ENCODE measurements at places on chromosomes 4 and X.

- no peak for DNase-seq
These were observed 1.3 kb upstream of the CITED1 start for GRCh38 chrX:72306851-72307645.

GRCh38 chrX:2614911-2615310 is 76.2 kb upstream of the CD99 start:
- no peak for DNase-seq

DNA sequence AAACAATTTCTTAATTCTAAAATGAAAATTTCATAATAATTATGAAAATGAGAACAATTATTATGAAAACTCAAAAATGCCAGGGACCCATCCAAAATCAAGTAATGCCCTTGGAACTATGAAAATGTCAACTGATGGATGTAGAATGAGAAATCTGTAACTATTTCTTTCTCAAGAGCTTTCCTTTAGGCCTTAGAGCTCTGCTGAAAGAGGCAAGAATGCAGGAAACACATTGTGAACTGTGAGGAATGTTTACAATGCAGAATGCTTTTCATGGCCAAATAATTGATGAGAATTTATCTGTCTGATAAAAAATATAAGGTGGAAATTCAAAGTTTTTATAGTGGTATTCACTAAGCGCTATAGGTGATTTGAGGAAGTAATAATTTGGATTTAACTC is 207.1 kb upstream of the PCDH18 start:
- no peak for DNase-seq

DNA sequence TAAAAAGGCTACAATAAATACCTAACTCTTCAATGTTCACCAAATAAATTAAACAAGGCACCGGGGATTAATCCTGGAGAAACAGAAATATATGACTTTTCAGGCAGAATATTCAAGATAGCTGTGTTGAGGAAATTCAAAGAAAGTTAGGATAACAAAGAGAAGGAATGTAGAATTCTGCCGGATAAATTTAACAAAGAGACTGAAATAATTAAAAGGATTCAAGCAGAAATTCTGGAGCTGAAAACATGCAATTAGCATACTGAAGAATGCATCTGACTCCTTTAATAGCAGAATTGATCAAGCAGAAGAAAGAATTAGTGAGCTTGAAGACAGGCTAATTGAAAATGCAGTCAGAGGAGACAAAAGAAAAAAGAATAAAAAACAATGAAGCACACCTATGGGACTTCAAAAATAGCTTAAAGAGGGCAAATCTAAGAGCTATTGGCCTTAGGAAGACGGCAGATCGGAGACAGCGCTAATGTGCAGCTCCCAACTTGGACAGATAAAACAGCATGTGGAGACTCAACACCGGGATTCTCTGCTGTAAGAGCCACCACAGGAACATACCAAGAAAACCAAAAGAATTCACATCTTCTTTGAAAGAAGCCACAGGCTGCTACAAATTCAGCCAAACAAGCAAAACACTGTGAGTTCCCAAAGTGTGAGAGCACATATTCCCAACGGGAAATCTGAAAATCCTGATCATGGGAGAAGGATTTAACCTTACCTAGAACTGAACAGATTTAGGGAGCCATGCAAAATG is 1290.9 kb downstream of the PCDH18 start:
- DNase-seq = no peak

DNA sequence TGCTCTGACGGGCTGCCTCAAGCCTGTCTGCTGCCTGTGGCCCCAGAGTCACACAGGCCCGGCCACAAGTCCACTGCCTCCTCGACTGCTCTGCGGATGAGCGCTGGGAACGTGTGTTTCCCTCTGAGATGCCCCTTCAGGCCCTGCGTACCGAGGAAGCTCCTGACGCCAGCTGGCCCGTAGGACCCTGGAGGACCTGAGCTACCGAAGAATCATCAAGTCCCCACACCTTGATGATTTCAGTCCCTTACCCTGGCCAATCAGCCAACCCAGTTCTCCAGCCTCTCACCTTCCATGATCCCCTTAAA is 96.6 kb upstream of the LRPAP1 start:
- no peak for DNase-seq

DNA sequence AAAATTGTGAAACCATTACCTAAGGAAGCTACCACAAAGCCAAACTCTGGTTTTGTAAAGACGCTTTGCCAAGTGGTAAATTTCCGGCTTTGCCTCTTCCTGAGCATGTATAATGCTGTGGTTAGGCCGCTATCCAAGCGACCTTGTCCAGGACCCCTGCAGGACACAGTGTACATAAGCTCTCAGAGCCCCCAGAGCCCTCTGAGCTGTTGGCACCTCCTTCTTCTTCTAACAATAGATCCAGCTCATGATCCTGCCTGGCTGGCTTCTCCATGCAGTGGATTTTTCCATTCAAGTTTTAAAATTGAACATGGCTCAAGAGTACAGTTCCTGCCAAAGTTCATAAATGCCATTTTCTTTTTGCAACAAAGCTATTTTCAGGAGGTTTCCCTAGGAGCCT is 326.7 kb downstream of the MAPK10 start:
- no peak for DNase-seq

GRCh38 chr4:143514901-143515300 is 1.4 kb downstream of the SMARCA5 start:
- DNase-seq = peak; percentile 19

GRCh38 chr4:1756893-1757779 is 35.8 kb downstream of the TACC3 start:
- DNase-seq = no peak

- DNase-seq = no peak
These were observed 143.9 kb upstream of the DIPK2B start for GRCh38 chrX:45344594-45344993.

GRCh38 chr4:112377594-112378242 is 80.5 kb downstream of the ALPK1 start:
- DNase-seq = no peak

GRCh38 chrX:46865281-46865680 is 28.4 kb downstream of the RP2 start:
- no peak for DNase-seq

- no peak for DNase-seq
These were observed 24.2 kb downstream of the GPRIN3 start for GRCh38 chr4:89283226-89284009.

DNA sequence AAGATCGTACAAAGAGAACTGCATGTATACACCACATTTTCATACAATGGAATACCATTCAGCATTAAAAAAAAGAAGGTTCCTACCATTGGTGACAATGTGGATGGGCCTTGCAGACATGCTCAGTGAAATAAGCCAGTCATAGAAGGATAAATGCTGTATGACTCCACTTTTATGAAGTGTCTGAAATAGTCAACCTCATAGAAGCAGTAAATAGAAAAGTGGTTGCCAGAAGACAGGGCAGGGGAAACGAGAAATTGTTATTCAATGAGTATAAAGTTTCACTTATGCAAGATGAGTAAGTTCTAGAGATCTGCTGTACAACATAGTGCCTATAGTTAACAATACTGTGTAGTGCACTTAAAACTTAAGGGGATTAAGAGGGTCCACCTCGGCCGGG is 257.5 kb upstream of the FTHL17 start:
- DNase-seq = no peak

- DNase-seq = no peak
These were observed 145.4 kb downstream of the QDPR start for GRCh38 chr4:17366496-17366895.

- DNase-seq = no peak
These were observed 84.2 kb downstream of the GPR143 start for GRCh38 chrX:9681422-9681821.

GRCh38 chr4:37188100-37188499 is 56.4 kb upstream of the NWD2 start:
- no peak for DNase-seq

GRCh38 chr4:140095694-140096482 is 58.1 kb downstream of the MAML3 start:
- DNase-seq = peak; percentile 37

DNA sequence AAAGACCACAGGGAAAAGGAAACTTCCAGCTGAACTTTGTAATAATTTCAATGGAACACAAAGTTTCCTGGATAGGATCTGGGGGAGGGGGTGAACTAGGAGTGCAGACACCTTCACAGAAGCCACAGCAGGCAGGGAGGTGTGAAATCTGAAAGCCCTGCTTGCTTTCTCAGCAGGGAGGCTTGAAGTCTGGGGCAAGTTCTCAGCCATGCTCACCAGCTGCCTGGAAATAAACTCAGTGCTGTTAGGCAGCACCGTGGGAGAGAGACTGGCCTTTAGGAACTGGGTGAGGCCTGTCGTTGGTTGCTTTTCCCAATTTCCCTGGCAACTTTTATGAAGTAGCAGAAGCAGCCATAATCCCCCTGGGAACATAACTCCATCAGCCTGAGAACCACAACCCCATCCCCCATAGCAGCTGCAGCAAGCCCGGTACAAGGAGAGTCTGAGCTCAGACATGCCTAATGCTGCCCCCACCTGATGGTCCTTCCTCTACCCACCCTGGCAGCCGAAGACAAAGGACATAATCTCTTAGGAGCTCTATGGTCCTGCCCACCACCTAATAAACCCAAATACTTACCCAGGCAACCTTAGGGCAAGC is 39.2 kb upstream of the NMU start:
- no peak for DNase-seq

DNA sequence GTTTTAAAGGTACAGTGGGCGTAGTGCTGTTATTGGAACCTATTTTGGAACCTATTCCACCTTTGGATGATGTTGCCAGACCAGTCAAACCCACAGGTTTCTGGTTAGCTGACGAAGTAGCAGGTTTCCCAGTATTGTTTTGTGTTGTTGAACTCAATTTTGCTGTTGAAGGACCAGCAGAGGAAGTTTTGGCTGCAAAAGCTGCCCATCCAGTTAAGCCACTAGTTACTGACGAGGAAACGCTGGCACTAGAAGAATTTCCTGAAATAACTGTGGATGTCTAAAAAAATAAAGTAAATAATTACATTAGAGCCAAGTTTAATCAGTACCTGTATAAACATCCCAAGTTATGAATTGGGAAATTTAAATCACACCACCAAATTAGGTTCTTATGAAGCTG is 25.5 kb downstream of the INTS12 start:
- DNase-seq = no peak

- no peak for DNase-seq
These were observed 155.0 kb downstream of the SLC7A11 start for GRCh38 chr4:138087066-138087719.

GRCh38 chrX:32195611-32196010 is 1015.7 kb downstream of the DMD start:
- no peak for DNase-seq

DNA sequence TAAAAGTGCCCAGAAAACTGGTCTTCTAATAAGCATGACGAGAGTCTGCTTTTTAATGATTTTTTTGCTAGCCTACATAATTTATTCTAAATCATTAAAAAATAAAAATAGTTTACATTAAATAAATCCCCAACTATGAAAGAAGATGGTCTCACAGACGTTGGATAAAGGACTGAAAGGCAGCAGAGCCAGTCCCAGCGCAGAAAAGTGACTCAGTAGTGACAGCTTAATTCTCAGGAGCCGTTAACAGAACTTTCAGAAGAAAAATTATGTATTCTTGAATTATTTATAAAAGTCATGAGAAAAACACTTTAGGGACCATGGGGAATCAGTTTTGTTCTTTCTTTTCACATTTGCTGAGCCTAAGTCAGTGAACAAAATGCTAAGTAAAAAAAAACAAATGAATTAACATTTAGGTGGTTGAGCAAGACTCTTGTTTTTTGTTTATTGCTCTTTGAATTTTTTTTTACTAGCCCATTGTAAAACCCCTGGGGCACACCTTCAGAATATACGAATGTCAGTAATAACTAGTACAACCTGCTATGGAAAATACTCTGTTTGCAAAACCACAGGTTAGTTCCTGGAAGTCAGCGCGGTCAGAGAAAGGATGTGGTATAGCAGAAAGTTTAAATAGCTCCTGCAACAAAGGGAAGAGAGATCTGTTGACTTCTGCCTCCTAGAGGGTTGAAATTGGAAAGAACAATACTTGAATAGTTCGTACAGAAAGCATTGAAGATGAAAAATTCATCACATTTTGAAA is 50.4 kb upstream of the CCDC160 start:
- DNase-seq = no peak

DNA sequence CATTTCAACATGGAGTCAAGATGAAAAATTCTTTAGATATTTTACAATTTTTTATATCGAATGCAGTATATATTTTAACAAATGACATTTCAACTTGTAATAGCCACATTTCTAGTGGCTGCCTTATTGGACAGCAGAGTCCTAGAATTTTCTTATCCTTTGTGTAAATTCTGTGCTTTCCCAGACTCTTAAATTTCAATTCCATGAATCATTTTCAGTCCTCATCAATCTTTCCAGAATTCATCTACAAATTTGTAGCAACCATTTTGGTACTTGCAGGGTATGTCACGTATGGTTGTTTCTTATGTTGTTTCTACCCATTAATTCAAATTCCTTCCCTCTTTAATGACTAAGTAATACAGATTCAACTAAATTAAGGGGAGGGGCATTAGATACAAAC is 2.7 kb downstream of the PAICS start:
- no peak for DNase-seq

DNA sequence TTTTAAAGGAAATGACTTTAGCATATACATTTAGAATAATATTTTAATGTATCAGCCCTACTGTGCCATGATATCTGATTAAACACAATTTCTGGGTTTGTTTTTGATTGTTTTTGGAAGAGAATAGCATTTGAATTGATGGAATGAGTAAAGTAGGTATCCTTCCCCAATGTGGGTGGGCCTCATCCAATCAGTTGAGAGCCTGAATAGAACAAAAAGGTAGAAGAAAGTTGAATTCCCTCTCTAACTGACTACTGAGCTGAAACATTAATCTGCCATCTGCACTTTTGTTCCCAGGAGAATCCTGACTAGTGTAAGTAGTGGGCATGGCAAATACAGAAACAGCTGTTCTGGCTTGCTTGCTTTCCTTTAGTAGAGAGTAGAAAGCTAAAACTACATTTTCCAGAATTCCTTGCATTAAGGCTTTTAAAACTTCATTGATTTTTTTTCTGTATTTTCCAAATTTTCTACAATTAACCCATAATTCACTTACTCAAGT is 9.7 kb upstream of the SEC24D start:
- DNase-seq = no peak

GRCh38 chr4:107625391-107625902 is 94.6 kb downstream of the PAPSS1 start:
- no peak for DNase-seq

DNA sequence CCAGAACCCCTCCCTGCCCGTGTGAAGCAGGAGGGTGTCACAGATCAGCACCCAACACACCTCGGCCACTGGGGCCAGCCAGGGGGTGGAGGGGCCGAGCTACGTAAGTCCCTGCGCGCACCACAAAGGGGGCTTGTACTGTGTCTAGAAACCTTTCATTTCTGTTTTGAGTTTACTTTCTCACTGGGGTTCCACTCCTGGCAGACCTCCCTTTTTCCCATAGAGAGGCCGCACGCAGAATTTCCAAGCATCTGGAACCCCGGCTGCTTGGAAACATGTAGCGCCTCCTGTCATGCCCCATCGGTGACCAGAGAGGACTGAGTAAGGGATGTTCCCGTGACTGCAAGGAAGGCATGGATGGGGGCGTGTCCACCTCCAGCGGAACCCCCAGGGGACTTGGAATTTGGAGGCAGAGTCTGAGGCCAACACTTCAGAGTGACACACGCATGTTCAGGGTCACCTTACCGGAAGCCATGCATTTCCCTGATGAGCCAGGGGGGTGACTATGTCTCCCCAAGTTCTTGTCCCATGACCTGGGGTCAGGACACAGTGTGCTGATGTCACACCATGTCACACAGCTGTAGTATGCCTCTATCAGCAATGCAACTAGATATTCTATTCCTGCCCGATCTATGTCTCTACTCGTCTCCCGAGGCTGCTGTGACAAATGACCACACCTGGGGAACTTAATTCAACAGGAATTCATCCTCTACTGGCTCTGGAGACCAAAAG is 105.3 kb downstream of the DHRSX start:
- DNase-seq = no peak
